Bone marrow (tissue), 2 donors: ENCODE measurements at places on chromosomes 2 and 18.

GRCh38 chr2:157107460-157107859 is 150.0 kb upstream of the GALNT5 start:
- DNase-seq = no peak

DNA sequence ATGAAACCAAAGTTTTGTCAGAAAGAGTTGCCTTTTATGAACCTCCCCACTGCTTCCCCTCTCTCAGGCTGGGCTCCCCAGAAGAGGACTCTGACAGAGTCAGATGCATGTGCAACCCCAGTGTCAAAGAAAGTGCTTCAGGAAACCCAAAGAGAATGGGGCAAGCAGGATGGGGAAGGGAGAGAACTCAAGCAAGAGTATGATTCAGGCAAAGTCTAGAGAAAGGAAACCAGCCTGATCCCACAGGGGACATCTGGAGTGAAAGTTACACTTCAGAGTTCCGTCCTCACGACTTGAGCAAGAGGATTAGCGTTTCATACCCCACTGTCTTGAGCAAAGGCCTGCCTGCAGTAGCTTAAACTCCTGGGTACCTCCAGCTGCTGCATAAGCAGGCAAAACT is 51.8 kb upstream of the EPC2 start:
- DNase-seq = no peak

DNA sequence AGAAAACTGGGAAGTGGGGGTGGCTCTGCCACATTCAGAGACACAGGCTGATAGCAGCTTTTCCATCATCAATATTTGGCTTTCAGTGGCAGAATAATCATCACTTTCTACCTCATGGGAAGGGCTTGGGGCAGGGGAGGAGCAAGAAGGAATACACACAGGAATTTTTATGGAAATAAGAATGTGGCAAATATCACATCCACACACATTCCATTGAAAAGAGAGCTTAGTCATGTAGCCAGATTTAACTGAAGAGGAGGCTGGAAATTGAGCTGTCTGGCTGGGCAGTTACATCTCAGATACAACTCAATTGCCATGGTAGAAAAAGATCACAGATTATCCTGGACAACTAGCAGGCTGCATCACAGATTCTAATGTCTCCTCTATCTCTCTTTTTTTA is 1474.0 kb upstream of the ACVR2A start:
- no peak for DNase-seq

- no peak for DNase-seq
These were observed 93.5 kb upstream of the OTOS start for GRCh38 chr2:240233885-240234502.

DNA sequence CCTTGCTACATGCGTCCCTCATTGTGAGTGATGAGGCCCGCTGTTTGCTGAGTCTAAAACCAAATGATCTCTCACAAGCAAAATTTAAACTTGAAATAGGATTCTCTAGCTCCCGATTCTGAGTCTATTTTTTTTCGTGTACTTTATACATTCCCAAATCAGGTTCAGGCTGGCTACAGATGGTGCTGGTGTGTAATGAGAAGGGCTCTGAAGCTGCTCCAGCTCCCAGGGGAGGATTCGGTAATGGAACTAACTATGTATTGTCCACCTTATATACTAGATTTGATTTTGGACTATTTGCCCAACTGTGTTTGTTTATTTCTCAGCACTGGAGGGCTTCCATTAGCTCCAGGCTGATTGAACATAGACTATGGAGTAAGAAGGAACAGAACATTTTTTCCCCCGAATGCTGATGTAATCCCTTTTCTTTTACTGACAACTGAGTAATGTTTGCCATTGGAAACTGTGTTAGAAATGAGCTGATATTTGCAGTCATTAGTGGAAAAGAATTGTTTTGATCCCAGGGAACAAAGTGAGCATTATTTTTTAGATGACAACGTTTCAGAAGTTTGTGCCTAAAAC is 274.0 kb upstream of the FIGN start:
- DNase-seq = no peak

GRCh38 chr2:151083856-151084795 is 177.5 kb downstream of the RBM43 start:
- DNase-seq = no peak

GRCh38 chr2:61671561-61672315 is 133.6 kb upstream of the XPO1 start:
- no peak for DNase-seq

- DNase-seq = no peak
These were observed 215.8 kb upstream of the ACVR2A start for GRCh38 chr2:147628971-147629421.

GRCh38 chr2:235270956-235271355 is 222.9 kb upstream of the AGAP1 start:
- DNase-seq = peak; percentile 16

DNA sequence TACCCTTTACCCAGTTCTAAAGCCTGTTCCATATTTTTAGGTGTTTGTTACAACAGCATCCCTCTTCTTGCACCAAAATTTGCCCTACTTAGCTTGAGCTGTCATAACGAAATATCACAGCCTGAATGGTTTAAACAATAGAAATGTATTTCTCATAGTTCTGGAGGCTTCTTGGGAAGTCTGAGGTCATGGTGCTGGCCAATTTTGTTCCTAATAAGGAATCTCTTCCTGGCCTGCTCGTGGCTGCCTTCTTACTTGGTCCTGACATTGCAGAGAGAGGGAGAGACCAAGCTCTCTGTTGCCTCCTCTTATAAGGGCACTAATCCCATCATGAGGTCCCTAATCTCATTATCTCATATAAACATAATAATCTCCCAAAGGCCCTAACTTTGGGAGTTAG is 267.8 kb downstream of the PID1 start:
- DNase-seq = no peak

DNA sequence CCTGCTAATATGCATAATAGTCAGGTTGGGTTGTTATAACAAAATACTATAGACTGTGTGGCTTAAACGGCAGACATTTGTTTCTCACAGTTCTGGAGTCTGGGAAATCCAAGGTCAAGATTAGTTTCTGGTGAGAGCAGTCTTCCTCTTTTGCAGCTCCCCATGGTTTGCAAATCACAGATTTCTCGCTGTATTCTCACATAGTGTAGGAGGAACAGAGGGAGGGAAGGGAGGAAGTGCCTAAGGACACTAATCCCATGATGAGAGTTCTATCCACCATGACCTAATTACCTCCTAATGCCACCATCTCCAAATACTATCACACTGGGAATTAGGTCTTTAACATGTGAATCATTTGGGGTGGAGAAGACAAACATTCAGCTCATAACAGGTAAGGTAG is 20.1 kb upstream of the PTH2R start:
- no peak for DNase-seq

- DNase-seq = no peak
These were observed 74.9 kb downstream of the MTCL1 start for GRCh38 chr18:8780227-8780626.

DNA sequence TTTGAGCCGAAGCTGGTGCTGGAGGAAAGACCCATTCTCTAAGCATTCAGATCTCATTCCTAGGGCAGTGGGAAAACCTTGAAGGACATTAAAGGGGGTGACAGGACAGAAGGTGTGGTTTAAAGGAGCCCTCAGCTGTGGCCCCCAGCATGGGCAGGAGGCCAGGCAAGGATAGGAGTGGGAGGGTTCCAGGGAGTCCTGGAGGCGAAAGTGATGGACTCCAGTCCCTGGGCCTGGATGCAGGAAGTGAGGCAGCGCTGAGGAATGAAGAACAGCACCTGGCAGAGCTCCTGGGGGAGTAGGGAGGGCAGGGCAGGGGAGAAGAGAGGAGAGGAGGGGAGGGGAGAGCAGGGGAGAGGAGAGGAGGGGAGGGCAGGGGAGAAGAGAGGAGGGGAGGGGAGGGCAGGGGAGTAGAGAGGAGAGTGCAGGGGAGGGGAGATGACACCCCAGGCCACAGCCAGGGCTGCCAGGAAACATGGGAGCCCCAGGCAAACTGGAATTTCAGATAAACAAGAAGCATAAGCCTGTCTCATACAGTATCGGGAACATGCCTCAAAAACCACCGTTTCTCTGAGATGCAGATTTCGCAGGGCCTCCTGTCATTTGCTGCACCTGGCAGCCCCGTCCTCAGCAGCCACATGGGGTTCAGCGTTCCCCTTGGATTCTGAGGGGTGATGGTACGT is 5.7 kb downstream of the RAMP1 start:
- no peak for DNase-seq

DNA sequence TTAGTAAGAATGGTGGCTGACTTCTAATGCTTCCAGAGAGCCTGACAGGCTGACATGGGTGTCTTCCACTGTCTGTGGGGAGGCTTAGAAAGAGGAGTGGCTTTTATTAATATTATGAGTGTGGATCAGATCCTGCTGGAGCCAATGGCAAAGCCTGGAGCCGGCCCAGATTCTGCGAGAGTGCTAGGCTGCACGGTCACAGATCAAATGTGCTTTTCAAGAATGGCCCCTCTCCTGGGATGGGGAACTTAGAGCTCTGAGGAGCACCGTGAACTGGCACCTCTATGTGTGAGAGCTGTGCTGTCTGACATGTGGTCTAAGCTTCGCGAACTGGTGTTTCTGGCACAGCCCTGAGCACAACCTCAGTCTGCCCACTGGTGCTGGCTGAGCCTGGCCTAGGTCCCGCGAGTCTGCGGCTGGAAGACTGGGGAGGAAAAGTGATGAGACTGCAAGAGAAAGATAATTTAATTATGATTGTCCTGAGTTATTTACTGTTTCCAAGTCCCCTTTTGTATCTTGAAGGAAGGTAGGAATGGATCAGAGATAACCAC is 70.4 kb downstream of the ASAP2 start:
- no peak for DNase-seq

- DNase-seq = no peak
These were observed 1681.0 kb upstream of the DDX18 start for GRCh38 chr2:116133381-116133942.

GRCh38 chr2:69594341-69594740 is 49.2 kb downstream of the AAK1 start:
- no peak for DNase-seq

- DNase-seq = no peak
These were observed 667.9 kb downstream of the BCL11A start for GRCh38 chr2:59885541-59885940.

DNA sequence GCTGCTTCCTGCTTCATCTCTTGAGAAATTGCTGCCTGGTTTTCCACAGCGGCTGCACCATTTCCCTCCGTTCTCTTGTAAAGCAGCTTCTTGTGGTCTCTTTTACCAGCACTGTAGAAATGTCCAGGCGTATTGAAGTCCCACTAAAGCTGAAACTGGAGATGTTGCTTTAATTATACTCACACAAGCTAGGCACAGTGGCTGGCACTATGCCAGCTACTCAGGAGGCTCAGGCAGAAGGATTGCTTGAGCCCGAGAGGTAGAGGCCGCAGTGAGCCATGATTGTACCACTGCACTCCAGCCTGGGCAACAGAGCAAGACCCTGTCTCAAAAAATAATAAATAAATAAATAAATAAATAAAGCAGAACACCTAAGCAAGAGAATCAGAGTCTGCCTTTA is 19.2 kb upstream of the ATP9B start:
- DNase-seq = no peak

GRCh38 chr2:18085593-18085992 is 207.1 kb downstream of the KCNS3 start:
- DNase-seq = no peak

GRCh38 chr2:74847070-74847858 is 13.3 kb downstream of the HK2 start:
- DNase-seq = no peak

GRCh38 chr2:61045999-61046398 is 19.7 kb upstream of the SANBR start:
- no peak for DNase-seq

- DNase-seq = no peak
These were observed 94.2 kb upstream of the EPAS1 start for GRCh38 chr2:46202987-46203386.
